ENCODE measurements at places on chromosomes 2 and 18.

GRCh38 chr2:54672590-54673456 is 50.6 kb upstream of the EML6 start:
- DNase-seq, result no peak

- DNase-seq, result no peak
Observed at GRCh38 chr2:236825989-236826510, 256.4 kb downstream of the ACKR3 start.

DNA sequence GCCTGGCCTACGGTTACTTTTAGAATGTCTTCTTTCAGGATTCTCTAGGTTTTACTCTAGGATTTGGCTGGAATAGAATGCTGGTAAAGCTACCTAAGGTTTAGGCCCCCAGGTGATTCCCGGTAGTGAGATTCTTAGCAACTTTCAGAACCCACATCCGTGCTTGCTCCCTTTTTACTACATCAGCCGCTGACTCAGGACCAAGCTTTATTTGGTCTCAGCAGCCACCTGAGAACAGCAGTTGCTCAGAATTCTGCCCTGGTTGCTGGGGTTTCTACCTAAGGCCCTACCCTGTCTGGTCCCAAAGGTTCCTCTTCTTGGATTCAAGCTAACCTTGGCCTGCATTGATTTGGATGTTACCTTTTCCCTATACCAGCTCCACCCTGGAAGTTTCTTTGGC is 36.1 kb upstream of the NDUFV2 start:
- DNase-seq, result no peak

GRCh38 chr2:42742740-42743658 is 20.9 kb downstream of the OXER1 start:
- no peak for DNase-seq

GRCh38 chr2:10839813-10840212 is 27.2 kb upstream of the PDIA6 start:
- DNase-seq, result no peak

Measured in stimulated activated CD8-positive, alpha-beta memory T cell treated with anti-CD3 and anti-CD28 coated beads, Interleukin-4, amount 100 ng/mL, for 4 hours (primary cell).